Left cardiac atrium (tissue), 4 donors: ENCODE measurements at places on chromosomes 3 and 15.
A peak's percentile ranks its signal among the peaks of the same experiment; 100 is the strongest.

DNA sequence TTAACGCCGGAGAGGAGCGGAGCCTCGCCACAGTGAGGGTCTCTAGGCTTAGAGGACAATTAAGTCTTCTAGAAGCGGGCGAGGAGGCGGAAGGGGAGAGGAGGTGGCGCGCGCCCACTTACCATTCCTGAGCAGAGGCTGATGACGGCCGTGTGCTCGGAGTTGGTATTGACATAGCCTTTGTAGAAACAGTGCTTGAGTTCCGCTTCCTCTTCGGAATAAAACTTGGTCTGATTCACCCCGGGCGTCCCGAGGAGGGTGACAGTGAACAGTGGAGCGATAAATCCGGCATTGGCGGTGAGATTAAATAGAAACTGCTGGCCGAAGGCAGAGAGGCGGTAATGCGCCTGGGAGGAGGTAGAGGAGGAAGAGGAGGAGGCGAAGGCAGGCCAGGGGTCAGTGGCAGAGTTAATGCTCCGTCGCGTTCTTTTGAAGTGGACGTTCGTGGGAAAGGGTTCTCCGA lies 1.3 kb downstream of the ADAMTS9 start:
- no peak for DNase-seq

DNA sequence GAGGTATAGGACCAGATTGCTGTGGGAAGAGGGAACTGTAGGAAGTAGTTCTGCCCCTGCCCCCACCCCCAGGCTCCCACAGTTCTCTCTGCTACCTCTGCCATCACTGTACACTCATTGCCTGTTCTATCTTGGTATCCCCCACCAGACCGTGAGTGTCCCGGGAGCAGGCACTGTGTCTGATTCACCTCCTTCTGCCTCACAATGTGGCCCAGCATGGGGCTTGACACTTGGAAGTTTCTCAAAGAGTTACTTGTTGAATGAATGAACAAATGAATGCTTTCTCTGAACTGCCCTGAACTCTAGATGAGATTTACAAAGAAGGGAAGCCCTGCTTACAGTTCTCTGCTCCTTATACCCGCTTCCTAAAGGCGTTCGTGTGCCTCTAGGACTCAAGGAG lies 27.1 kb upstream of the PIK3CB start:
- no peak for DNase-seq

DNA sequence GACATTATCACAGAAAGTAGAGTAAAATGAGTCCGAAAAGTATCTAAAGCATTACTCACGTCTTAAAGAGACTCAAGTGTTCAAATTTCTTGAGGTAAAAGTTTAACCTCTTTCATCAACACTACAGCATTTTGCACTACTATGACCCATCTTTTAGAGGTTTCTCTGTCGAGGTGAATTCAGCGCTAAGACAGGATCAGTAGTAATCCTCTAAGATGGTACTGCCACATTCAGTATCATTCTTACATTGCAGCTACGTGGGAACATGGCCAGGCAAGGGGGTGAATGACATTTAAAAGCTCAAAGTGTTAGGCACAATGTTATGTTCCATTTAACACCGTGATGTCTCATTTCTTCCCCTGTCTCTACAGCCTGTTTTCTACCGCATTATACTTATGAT lies 210.8 kb downstream of the FMN1 start:
- DNase-seq = no peak

GRCh38 chr3:69896095-69896494 lies 103.4 kb upstream of the SAMMSON start:
- no peak for DNase-seq

DNA sequence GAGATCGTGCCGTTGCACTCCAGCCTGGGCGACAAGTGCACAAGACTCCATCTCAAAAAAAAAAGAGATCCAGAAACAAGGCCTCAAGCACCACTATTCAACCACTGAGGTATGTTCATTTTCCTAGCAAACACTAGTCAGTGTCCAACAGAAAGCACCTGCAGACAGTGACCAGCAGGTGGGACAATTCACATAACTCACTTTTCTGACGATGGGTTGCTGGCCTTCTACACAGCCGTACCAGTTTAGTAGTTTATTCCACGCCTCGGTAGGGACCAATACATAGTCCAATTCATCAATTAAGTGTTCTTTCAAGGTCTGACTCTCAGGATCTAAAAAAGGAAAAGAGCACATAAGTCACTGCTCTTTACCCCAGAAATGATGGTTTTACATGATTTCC lies 12.4 kb downstream of the USP4 start:
- no peak for DNase-seq

GRCh38 chr3:119743921-119744320 lies 38.0 kb upstream of the NR1I2 start:
- DNase-seq = no peak

- no peak for DNase-seq
Measured at GRCh38 chr3:72086042-72086742, 301.2 kb upstream of the PROK2 start.

GRCh38 chr3:190097617-190098016 lies 23.1 kb downstream of the P3H2 start:
- no peak for DNase-seq

DNA sequence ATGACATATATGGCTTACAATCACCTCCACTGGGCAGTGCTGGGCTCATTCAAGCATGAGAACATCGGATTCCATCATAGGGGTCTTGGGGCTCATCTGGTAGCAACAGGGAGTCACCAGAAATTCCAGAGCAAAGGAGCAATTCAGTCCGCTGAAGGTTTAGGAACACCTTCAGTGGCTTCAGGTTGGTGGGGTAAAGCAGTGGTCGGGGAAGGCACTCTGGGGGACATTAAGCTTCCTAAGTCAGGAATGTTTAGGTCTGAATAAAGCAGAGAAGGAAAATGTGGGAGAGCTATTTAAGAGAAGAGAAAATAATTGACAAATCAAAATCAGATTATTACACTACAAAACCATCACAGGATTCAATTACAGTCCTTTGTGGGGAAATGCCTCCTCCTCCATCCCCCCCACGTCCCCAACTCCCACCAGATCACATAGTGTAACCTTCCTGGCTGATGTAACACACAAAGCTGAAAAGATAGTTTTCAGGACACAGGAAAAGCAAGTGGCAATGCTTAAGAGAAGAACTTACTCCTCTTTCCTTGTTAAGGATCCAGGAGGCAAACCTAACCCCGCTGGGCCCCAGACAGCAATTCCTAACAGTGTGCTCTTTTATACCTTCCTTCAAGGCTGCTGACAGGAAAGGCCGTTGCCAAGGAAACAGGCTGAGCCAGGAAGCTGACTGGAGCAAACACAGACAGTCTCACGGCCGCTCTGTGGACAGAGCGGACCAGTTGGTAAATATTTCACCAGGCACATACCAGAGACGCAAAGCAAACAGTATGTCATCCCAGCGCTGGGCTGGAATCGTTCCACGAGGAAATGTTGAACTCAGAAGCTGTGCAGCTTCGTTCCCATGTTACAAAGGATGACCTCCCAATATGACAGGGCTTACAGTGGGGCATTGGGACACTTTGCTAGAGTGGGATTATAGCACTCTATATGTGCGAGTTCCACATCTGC lies 57.5 kb upstream of the LMCD1 start:
- DNase-seq = peak; percentile 91

DNA sequence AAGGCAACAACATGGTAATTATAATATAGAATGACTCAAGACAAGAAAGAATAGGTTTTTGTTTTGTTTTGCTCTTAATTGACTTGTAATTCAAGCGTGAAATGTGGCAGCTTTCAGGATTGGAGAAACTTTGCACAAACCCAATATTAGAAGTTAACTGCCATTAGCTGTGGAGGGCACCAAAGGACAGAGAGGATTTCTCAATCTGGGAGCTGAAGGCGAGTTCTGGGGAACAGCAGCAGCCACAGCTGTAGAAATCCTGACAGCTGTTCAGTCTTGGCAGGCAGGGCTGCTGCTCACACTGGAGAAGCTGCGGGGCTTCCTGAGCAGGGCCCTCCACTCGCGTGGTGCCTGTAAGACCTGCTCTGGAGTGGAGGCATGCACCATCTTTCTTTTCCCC lies 182.2 kb upstream of the IL12A start:
- peak; percentile 53 for DNase-seq

- no peak for DNase-seq
Measured at GRCh38 chr3:184645336-184645735, 66.5 kb downstream of the MAGEF1 start.

DNA sequence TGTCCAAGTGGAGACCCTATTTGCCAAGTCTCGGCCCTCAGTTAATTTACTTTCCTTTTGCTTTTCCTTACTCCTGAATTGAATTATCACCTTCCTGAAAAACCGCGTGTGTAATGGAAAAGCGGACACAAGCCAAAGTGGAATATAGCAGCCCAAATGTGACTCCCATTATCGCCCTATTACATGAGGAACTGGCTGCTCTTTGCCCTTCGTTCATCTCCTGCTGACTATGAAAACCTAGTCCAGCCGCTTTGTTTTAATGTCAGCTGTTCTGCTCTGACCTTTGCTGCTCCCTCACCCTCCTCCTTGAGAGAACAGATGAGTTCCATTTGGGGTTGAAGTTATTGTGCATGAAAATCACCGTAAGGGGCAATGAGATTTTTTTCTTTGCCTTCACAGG lies 632.7 kb upstream of the SUCLG2 start:
- no peak for DNase-seq

- DNase-seq = no peak
Measured at GRCh38 chr3:194130188-194130587, 5.8 kb upstream of the HES1 start.

DNA sequence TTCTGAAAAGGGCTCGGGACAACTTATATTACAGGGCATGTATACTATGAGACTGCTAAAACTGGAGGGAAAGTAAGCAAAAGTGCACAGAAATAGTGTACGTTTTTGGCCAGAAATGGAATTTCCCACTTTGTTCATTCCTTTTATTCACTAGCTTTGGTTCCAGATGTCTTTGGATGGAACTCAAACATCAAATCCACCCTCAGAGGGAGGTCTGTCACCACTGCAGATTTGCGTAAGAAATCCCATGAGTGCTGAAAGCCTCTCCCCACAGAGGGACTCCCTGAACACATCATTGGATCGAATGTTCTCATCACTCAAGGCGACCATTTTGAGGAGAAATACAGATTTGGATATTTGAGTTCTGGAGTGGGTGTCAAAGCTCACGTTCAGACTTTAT lies 71.6 kb downstream of the FEM1B start:
- no peak for DNase-seq

DNA sequence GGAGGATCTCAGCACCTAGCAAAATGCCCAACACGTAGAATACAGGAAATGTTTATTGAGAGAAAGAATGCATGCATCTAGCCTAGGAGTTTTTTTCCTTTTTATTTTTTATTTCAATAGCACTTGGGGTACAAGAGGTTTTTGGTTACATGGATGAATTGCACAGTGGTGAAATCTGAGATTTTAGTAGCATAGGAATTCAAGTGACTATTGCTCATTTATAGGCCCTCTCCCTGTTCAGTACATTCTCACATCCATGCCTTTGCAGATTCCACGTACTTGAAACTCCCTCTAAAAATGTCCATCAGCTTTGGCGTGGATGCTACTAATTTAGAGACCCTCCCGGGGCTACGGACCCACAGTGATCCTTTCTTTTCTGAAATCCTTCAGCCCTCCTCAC lies 61.7 kb upstream of the PIAS1 start:
- no peak for DNase-seq

- DNase-seq = no peak
Measured at GRCh38 chr3:100096866-100097265, 17.4 kb downstream of the FILIP1L start.

DNA sequence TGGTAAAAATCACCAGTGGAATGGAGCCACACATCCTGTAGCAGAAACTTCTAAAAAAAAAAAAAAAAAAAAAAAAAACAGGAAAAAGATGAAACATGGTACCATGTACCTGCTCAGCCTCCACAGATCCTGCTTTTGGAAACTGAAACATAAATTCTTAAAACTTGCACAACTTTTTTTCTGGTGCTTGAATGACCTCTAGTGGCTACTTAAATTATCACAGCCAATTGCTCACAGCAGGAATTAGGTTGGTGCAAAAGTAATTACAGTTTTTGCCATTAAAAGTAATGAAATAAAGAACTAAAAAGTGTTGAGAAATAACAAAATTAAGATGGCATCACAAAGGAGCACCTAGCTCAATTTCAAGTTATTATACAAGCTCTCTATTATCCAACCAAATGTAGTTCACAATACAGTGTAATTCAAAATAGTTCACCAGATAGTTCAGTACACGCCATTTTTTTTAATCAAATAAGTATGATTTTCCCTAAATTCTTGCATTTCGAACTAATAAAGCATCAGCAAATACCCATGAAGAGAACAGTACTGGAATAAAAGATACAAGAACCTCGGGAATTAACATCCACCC lies 80.6 kb downstream of the ULK4 start:
- no peak for DNase-seq

DNA sequence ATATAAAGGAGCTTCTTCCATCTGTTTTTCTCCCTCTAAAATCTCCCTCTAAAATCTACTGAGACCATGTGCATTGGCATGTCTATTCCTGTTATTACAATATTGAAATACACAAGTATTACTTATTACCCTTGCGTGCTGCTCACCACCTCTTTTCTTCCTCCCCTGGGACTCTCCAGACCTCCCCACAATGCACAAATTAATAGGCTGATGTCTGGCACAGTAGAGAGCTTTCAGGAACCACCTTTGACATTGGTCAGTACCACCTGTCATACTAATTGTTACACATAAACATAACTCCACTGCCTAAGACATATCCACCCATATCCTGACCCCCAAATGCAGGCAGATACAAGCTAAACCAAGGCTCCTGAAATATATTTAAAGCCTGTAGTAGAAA lies 722.6 kb downstream of the FHIT start:
- DNase-seq = no peak
